ENCODE measurements at places on chromosomes 1 and 21.

DNA sequence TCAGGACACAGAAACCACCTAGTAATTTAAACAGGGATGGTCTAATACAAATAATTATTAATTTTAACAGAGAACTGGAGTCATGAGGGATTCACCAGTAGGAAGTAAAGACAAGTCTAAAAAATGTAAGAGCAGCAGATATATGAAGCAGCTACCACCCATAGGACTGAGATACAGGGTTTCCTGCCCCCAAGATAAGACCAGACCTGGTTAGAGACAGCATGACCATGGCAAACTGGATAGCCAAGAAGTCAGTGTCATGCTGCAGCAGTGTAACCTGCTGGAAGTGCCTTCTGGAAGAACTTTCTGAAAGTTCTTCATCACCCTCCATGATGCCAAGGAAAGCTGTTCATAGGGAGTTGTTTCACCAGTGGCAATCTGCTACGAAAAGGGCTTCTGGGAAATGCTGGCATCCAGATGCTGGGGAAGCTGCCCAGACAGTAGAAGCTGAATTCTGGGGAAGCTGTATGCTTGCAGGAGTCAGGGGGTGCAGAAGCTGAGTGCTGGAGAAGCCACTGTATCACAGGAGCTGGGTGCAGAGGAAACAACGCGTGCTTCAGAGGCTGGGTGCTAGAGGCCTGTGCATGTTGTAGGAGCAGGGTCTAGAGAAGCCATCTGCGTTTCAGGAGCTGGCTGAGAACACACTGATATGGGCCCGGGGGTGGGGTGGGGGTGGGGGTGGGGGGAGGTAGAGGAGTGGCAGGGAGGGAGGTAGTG lies 356.4 kb downstream of the DISC1 start:
- DNase-seq: no peak

- DNase-seq: no peak
Observed at GRCh38 chr1:207862241-207862787, 48.6 kb downstream of the CD34 start.

- DNase-seq: no peak
Observed at GRCh38 chr1:75855010-75855409, 58.3 kb downstream of the MSH4 start.

- DNase-seq: no peak
Observed at GRCh38 chr21:46425041-46425440, 33.6 kb upstream of the DIP2A start.

GRCh38 chr1:96104506-96104905 lies 617.1 kb upstream of the PTBP2 start:
- no peak for DNase-seq

DNA sequence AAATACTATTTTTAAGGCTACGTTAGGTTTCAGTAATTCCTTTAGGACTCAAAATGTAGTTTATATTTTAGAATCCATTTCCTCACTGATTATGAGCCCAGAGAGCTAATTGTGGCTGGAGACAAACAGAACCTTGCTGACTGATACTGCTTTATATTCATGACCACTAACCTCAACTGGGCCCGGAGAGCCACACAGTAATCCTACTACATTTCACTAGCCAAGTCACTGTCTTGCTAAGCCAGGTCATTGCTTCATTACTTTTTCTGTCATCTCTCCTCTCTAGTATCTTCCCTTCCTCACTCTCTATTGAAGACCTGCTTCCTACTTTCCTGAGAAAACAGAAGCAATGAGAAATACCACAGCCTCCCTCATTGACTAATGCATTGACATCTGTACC lies 24.7 kb downstream of the IL23R start:
- peak; percentile 75 for DNase-seq
